ENCODE measurements at places on chromosomes 3 and 15.

DNA sequence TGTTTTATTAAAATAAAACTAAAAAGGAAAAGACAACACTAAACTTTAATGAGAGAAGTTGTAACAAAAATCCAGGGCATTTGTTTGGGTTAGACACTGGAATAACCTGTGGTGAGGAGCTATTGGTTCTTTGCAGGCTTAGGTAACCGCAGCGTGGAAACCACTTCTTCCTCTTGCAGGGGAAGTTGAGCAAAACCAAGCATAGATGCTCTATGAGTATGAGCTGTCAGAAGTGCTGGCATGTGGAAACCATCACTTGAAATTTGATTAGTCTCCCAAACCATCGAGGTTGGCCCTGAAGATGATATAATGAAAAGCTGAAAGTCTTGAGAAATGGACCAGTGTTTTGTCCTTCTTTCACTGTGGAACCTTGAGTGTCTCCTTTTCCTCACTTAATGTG is 127.1 kb upstream of the RBMS3 start:
- DNase-seq = no peak

DNA sequence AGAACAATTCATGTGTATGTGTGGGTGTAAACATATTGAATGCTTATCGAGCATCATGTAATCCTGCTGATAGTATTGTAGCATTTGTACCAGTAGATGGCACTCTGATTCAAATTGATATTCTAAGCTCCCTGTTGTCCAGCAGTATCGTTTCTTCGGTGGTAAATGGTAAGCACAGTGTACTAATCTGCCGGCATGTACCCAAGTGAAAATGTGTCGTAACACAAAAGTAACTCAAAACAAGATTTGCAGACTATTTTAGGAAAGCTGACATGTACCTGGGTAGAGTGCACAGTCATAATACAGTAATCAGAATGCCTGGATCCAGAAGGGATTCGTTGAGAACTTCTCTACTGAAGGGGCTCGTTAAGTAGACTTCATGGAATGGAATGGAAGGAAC is 31.7 kb upstream of the MNS1 start:
- DNase-seq = no peak

- no peak for DNase-seq
Observed at GRCh38 chr15:79065706-79066376, 24.7 kb downstream of the RASGRF1 start.

- DNase-seq = no peak
Observed at GRCh38 chr3:2415083-2415482, 316.4 kb downstream of the CNTN4 start.

DNA sequence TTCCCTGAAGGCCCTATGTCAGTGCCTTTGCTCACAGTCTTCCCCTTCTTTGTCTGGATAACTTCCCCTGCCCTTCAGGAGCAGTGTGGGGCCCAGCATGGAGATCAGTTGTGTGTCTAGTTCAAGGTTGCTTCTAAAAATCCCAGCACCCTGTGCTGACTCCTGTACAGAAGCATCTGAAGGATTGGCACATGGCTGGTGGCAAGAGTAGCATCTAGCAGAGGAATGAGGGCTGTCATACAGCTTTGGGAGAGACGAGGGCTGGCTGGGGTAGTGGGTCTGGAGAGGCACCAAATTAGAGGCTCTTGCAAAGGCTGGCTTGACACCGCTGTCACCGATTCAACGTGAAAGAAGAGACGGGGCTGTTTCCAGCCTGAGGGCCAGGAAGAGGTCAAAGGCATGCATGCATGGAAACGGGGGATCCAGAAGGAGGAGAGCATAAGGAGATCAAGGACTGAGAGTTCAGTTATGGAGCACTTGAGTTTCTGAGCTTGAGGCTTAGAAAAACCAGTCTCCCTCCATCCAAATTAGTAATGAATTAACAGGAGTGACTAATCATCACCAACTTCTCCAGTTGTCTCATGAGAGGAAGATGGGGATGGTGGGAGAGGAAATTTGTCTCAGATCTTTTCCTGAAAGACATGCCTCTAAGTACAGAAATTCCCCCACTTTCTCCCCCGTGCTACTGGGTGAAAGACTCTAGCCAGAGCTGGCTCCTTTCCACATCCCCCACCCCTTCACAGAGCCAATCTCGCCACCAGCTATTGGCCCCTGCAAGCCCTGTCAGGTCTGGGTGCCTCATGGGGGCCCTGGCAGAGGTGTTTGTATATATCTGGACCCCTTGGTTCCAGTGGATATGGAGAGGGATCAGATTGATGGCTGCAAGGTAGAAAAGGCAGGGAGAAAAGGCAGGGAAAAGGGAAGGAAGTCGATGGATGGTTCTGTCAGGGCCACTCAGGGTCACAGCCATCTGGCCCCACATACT is 45.9 kb downstream of the SLCO2A1 start:
- no peak for DNase-seq

- no peak for DNase-seq
Observed at GRCh38 chr3:118337649-118338048, 697.0 kb downstream of the IGSF11 start.

- no peak for DNase-seq
Observed at GRCh38 chr15:64687688-64688087, 87.7 kb downstream of the RBPMS2 start.

DNA sequence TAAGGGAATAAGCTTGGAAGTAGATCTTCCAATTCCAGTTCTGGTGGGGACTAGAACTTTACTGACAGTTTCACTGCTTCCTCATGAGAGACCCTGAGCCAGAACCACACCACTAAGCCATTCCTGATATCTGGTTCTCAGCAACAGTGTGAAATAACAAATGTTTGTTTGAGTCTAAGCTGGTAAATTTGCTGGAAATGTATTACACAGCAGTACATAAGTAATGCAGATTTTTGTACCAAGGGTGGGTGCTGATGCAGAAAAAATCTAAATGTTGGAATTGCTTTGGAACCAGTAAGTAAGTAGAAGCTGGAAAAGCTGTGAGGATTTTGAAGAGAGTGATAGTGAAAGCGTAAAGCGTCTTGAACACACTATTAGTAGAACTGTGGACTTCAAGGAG is 14.4 kb upstream of the AKAP13 start:
- DNase-seq = no peak

DNA sequence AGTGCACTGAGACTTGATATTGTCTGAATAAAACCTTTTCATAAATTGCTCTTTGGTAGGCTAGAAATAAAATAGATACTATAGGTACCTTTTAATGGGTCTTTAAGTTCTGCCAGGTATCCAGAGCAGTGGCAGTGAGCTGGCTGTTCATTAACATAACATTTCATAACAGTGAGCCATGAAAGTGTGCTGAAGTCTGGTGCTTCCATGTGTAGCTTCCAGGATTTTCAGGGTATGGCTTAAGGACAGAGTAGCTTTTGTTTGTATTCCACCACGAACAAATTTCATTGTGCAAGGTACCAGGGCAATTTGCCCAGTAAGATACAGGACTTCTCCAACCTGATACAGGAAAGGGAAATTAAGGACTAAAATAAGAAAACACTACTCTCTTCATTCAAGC is 124.7 kb upstream of the NANOGP8 start:
- no peak for DNase-seq

GRCh38 chr15:74127255-74127953 is 3.0 kb upstream of the ISLR2 start:
- peak; percentile 66 for DNase-seq

- DNase-seq = no peak
Observed at GRCh38 chr3:31234145-31234544, 298.6 kb upstream of the STT3B start.

GRCh38 chr3:197428117-197428801 is 127.5 kb downstream of the BDH1 start:
- no peak for DNase-seq

DNA sequence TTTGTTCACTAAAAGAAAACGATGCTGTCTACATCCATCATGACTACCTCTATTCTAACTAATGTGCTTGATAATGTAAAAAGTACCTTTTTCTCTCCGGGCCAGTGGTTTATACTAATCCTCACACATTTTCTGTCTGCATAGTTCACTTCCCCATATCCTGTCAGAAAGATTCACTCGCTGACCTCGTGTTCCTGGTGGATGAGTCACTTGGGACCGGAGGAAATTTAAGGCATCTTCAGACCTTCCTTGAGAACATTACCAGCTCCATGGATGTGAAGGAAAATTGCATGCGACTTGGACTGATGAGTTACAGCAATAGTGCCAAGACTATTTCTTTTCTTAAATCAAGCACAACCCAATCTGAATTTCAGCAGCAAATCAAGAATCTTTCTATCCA is 33.8 kb downstream of the COL6A5 start:
- no peak for DNase-seq

GRCh38 chr15:58459045-58459444 is 27.3 kb downstream of the LIPC start:
- no peak for DNase-seq

- DNase-seq = no peak
Observed at GRCh38 chr3:43505351-43505750, 116.5 kb downstream of the ANO10 start.

DNA sequence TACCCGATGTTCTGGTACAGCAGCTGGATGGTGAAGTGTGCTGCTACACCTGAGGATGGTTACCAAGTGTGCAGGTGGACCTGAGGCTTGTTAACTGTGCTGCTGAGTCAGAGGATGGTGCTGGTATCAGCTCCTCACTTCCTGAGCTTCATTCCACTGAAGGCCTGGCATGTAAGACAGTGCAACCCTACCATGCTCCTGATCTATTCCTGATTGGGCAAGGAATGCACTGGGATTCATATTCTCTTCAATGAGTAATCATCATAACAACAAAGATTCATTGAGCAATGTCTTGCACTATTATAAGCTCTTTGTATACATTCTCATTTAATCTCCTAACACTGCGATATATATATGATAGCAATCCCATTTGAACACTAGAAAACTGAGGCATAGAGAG is 62.9 kb upstream of the THSD4 start:
- no peak for DNase-seq

DNA sequence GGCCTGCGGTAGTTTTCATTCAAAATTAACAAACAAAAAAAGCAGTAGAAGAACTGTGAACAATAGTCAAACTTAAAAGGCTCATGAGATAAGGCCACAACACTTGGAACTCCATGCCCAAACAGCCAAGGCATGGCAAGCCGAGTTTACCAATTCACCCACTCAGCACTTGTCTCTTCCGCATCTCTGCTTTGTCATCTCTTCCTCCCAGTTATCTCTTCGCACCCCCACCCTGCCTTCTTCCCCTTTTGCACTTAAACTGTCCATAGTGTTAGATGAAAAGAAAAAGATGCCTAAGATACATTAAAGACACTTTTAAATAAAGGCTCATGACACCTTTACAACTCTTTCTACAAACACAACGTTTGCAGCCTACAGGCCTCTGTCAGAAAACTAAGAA is 11.1 kb downstream of the TLE3 start:
- no peak for DNase-seq

DNA sequence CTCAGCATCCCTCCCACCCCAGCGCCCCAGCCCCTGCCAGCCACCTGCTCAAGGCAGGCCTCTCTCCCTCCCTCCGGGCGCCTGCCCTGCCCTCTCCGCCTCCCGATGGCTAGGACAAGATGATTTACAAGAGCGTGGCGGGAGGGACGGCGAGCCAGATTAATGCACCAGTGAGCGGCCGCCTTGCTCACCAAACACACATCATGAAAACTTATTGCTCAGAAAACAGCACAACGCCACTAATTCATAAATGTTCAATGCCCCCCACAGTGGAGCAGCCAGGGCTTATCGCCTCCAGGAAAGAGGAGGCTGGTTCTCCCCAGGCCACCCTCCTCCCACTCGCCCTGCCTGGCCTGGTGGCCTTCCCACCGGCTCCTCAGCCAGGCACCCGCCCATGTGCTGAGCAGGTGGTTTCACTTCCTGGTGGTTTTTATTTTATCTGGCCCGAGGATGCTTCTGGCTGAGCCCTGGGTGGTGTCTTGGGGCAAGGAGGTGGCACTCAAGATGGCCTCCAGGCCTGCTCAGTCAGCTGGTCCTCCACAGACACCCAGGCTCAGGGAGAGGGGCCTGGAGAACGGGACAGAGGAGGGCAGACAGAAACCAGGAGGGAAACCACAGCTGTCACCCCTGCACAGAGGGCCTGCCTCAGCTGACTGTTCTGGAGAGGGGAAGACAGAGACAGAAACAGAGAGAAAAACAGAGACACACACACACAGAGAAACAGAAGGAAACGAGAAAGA is 284.9 kb downstream of the UACA start:
- DNase-seq = no peak

- no peak for DNase-seq
Observed at GRCh38 chr3:44125882-44126281, 115.8 kb upstream of the TOPAZ1 start.

- DNase-seq = peak; percentile 49
Observed at GRCh38 chr3:194685718-194686413, at the start of gene FAM43A. Gene FAM43A, plus strand, starts transcription at chr3:194685883. Its CDS starts 944 bp downstream, at chr3:194686827.

- no peak for DNase-seq
Observed at GRCh38 chr3:181609030-181609767, 102.5 kb upstream of the SOX2 start.
